Cardiac septum (tissue), 1 donor: ENCODE measurements at places on chromosomes 11 and 22.
A peak's percentile ranks its signal among the peaks of the same experiment; 100 is the strongest.

DNA sequence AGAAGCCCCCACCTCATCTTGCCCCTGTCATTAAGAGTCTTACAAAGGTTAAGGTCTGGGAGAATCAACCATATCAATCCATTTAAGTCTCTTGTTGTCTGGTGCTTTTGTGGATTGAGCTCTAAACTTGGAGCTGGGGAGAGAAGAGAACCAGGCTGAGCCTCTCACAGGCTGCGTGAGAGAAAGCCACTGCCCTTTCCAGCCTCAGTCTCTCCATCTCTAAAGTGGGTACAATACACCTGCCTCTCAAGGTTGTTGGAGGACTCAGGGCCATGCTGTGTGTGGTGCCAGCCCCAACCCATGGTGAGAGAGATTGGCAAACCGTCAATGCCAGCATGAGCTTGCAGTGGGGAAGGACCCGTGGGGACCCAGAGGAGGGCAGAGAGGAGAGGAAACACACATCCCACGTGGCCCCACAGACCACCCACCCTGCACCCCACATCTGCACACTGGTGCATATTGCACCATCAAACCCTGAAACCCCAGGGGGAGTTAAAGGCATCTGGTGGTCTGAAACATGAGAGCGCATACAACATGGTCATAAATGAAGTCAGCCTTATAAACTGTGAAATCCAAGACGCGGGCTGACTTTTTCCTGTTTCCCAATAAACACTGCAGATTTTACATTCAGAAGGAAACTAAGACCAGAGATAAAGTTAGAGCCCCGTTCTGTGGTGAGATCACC, 27.5 kb upstream of the FBLN1 start:
- peak; percentile 66 for DNase-seq

DNA sequence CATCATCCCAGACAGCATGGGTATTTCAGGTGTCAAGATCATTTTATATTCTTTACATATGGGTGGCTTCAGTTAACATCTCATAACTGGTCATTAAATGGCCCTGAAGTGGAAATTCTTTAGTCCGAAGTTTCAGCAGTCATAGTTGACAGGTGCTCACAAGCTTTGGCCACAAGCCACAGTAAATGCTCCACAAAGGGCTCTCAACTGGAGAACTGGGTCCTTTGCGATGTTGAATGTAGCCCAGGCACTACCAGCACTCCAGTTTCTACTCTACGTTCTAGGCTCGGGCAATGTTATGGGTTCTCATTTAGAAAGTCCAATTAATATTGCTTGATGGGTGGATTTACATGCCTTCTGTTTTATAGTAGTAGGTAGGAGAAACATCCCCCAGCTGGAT, 206.3 kb downstream of the CWF19L2 start:
- DNase-seq, result no peak

DNA sequence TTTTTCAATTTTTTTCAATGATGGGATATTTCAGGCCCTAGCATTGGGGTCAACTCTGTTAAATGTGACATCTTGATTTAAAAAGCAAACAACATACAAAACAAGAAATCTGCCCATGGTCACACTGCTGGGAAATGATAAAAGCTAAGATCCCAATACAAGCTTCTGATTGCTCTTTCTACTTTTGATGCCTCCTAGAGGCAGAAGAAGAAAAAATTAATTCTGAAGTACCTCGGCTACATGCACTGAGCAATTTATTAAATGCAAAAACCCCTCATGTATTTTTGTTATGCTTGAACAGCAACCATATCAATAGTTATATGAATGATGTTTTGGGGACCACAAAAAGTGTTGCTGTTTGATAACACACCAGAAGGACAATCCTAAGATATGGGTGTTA, 342.1 kb upstream of the NARS2 start:
- no peak for DNase-seq

GRCh38 chr11:121323046-121323607, 30.6 kb downstream of the SC5D start:
- no peak for DNase-seq

GRCh38 chr11:75456596-75457183, 23.7 kb upstream of the KLHL35 start:
- DNase-seq, result no peak

GRCh38 chr11:3955299-3955665, 99.8 kb downstream of the STIM1 start:
- DNase-seq, result no peak

- no peak for DNase-seq
Observed at GRCh38 chr11:15038963-15039362, 34.4 kb upstream of the CALCB start.

- DNase-seq, result no peak
Observed at GRCh38 chr11:83069441-83070043, 2.2 kb downstream of the RAB30 start.

- DNase-seq, result no peak
Observed at GRCh38 chr22:31295360-31295759, 3.1 kb upstream of the PIK3IP1 start.

- DNase-seq, result no peak
Observed at GRCh38 chr11:131864228-131864627, 493.8 kb downstream of the NTM start.

DNA sequence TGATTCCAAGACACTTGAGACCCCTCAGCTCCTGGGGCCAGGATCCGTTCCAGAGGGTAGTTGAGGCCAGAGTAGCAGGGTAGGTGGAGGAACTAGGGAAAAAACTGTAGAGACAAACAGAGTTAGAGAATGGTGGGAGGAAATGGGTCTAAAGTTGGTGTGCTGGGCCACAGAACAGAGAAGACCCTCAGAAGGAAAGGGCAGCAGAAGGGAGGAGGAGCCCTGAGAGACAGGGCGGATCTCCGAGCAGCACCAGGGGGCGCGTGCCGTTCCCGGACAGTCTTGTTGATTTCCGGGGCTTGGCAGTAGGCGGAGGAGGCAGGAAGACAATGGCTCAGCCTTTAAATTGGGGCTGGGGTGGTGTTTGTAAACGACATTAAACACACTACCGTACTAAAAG, 2.4 kb upstream of the CECR2 start:
- DNase-seq, result no peak

DNA sequence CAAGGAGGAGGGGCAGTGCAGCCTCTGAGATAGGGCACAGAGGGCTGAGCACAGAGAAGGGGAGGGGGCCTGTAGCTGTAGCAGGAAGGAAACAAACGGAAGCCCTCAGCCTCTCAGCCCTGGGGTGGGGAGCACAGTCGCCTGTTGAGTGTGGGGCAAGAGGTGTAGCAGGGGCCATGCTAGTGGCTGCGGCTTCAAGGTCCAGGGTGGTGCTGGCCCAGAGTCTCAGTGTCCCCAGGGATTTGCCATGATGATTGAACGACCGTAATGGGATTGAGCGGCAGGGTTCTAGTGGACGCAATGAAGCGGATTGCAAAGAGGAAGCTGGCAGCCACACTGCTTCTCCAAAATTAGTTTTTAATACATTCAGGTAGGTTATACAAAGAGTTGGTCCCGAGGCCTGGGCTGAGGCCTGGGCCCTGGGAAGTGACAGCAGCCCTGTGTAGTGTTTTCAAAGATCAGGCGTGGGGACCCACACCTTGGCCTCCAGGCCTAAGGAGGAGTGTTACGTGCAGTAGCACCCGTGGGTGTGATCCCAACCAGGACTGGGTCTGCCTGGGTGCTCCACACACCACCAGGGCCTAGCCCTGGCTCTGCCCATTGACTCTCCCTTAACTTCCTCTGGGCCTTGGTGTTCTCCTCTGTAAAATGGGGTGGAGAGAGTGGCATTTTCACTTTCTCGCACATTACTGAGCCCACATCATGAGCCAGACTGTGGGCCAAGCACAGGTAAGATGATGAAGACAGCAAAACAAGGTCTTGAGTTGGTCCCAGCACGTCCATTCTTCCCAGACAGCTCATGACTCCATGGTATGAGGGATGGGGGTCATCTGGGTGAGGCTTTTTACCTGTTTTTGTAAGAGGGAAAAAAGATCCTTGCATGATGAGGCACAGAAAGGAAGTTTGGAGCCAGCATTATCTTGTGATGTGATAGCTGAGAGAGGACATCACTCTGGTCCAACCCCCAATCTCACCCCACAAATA, 13.1 kb downstream of the LRRC32 start:
- DNase-seq, result peak; percentile 63

GRCh38 chr11:122004446-122004845, 111.6 kb downstream of the BLID start:
- no peak for DNase-seq

DNA sequence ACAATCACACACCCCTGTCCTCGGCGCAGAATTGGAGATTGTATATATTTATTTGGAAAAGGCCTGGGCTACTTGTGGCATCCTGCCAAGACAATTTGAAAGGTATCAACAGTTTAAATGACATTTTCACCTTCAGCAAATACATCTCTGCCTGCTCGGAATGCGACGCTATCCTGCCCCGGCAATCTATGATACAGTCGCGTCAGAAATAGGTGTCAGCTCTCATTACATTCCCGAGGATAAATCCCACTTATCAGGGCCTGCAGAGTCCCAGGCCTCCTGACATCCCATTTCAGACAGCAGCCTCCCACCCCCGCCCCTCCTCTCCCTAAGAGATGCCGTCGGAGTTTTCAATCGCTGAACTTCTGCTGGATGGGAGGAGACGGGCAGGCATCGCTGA, 114.7 kb downstream of the BRD1 start:
- DNase-seq, result no peak

DNA sequence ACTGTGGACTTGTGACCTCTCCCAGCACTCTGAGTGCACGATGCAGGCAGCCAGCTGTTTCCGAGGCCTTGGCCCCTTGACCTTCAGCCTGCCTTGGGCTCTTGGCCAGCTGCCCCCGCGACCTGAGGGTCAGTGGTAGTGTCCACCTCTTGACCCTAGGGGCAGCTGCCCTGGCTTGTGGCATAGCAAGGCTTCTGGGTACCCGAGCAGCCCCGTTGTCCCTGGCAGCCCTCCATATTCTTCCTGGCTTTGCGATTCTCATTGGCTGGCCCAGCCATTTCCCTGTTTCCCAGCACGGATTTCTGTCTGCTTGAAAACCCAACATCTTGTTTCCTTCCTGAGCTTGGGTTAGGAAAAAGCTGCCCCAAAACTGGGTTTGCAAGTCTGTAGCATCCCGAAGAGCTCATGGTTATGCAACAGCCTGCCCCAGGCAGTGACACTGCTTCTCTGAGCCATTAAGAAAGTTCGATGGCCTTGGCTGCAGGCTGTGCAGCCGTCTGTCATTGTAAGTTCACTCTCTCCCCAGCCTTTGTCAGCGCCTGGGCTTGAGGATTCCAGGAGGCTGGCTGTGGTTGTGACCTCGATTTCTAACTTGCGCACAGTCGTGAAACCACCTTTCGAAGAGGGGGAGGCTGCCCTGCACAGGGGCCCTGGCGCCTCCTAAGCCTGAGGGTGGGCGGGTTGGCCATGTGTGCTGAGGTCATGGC, 48.8 kb downstream of the FBLN1 start:
- DNase-seq, result no peak

- DNase-seq, result no peak
Observed at GRCh38 chr22:29122041-29122440, 49.2 kb downstream of the KREMEN1 start.

- DNase-seq, result peak; percentile 78
Observed at GRCh38 chr11:30586251-30587144, at the start of gene MPPED2. Gene MPPED2, minus strand, starts transcription at chr11:30586353. Its CDS starts 5,980 bp downstream, at chr11:30580373.

- DNase-seq, result no peak
Observed at GRCh38 chr11:95641495-95641894, 148.1 kb downstream of the FAM76B start.

DNA sequence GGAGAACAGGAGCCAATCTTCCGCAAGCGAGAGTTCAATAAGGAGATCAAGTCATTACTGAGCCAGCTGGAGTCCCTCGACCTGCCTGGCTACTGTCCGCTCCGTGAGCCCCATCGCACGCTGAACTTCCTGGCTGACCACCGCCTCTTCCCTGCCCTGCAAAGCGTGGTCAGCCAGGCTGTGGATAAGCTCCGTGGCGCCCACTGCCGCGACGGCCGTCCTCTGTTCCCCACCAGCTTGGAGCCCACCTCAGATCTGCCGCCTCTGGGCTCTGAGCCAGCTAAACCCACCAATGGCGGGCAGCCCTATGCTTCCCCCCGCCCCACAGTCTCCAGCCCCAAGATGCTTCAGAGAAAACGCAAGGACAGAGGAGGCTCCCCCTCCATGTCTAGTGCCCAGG, 2.3 kb downstream of the CCDC116 start:
- no peak for DNase-seq

- DNase-seq, result no peak
Observed at GRCh38 chr22:39092111-39092862, 4.8 kb upstream of the APOBEC3H start.

- no peak for DNase-seq
Observed at GRCh38 chr22:39593066-39593930, 22.7 kb downstream of the CACNA1I start.

- DNase-seq, result no peak
Observed at GRCh38 chr11:38089726-38090125, 1491.7 kb upstream of the RAG2 start.

DNA sequence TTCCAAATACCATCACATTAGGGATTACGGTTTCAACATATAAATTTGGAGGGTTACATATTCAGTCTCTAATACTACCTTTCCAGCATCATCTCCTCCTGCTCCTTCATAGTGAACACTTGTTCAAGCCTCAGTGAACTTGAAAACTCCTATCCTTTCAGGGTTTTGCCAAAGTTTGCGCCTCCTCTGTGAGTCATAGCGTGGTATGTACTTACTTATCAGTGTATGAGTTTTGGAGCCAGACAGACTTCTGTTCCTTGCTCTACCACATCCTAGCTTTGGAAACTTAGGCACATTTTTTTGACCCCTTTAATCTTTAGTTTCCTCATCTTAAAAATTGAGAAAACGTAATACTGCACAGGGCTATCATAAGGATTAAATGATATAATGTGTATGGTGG, 160.1 kb upstream of the ZC3H12C start:
- DNase-seq, result no peak

- DNase-seq, result no peak
Observed at GRCh38 chr11:22703591-22703990, 37.2 kb downstream of the GAS2 start.

DNA sequence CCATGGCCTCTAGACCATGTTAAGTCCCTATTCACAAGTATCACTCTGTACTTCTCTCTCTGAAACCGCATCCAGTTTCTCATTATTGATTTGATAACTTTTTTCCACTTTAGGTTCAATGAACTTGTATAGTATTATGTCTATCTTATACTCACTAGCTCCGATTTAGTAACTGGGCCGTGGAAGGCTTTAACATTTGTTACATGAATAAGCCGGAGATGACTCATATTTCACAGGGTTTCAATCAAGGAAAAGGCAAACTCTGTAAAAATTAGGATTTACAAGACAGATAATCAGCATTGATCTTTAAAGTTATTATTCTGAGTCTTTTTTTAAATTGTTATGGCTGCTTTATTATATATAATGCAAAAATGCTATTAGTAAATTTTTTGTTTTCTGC, 662.2 kb upstream of the CNTN5 start:
- DNase-seq, result no peak

DNA sequence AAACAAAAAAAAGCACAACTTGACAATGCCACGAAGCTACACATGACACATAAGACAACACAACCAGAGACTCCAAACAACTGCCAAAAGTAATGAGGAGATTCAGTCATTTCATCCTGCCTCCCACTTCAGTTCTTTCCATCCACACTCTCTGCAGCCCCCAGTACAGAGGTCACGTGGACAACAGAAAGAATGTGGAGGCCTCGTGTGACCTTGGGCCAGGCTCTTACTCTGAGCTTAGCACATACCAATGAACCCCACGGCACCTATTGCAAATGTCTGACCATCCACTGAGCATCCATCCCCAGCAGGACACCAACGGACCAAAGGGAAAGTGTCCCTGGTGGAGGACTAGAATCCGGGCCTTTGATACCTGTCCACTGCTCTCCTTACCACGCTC, 12.5 kb downstream of the CBX7 start:
- DNase-seq, result peak; percentile 35

GRCh38 chr11:75246671-75247350, 6.2 kb downstream of the TPBGL start:
- DNase-seq, result peak; percentile 22
